ENCODE measurements at places on chromosomes 6 and 20. TPM values are rescaled to one million over a fixed set of nuclear protein-coding genes. Genes with fewer than 3 reads are reported as not detected.

The SAPCD1 gene
- polyA plus RNA-seq: 8.2 TPM

The RAB44 gene
- polyA plus RNA-seq: 0.17 TPM

The SLC17A5 gene
- 8.8 TPM for polyA plus RNA-seq

The SPATS1 gene
- polyA plus RNA-seq: 0.64 TPM

The POPDC3 gene
- 1.3 TPM for polyA plus RNA-seq

DNA sequence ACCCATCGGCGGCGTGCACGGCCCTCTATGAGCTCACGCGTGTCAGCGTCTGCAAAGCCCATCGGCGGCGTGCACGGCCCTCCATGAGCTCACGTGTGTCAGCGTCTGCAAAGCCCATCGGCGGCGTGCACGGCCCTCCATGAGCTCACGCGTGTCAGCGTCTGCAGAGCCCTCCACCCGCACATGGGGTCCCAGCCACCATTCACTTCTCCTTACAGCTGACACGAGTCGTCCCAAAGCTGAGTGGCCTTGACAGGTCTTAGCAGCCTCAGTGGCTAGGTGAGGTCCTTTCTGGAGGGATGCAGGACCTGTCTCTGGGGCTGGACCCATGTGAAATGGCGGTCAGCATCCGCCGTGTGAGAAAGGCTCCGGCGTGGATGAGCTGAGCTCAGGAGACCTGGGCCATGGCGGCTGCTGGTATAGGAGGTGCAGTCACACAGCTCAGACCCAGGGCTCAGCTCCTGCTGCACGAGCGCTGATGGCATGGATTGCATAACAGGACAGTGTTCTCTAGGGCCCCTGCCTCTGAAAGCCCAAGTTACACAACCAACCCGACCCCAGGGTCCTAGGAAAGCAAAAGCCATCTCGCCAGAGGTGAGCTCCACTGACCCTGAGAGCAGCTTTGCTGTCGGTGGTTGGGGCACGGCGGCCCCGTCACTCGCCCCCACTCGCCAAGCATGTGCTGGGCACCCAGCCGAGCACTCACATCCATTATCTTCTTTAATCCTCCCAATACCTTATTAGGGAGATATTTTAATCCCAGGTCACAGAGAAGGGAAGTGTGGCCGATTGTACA, 38.9 kb downstream of the DLL1 start:
- no peak for DNase-seq

GRCh38 chr6:100426241-100426640, 38.5 kb downstream of the SIM1 start:
- DNase-seq: no peak

- DNase-seq: no peak
Measured at GRCh38 chr20:10618611-10619245, 55.1 kb downstream of the JAG1 start.

DNA sequence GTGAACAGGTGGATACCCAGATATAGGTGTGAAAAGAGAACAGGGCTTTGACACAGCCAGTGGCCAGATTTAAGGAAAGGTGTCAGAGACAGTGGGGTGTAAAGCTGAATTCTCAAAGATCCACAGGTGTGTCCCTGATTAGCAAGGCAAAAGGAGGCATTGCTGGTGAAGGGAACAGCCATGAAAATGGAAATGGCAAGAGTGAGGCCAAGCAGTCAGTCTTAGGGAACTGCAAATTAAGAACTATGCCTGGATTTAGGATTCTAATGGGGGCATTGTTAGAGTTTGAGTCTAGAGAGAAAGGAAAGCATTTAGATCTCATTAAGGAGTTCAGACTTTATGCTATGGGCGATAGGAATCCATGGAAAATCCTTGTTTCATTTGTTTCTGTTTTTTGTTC, 789.2 kb downstream of the MAFB start:
- DNase-seq: no peak

GRCh38 chr6:111011360-111012142, 29.7 kb downstream of the RPF2 start:
- no peak for DNase-seq

DNA sequence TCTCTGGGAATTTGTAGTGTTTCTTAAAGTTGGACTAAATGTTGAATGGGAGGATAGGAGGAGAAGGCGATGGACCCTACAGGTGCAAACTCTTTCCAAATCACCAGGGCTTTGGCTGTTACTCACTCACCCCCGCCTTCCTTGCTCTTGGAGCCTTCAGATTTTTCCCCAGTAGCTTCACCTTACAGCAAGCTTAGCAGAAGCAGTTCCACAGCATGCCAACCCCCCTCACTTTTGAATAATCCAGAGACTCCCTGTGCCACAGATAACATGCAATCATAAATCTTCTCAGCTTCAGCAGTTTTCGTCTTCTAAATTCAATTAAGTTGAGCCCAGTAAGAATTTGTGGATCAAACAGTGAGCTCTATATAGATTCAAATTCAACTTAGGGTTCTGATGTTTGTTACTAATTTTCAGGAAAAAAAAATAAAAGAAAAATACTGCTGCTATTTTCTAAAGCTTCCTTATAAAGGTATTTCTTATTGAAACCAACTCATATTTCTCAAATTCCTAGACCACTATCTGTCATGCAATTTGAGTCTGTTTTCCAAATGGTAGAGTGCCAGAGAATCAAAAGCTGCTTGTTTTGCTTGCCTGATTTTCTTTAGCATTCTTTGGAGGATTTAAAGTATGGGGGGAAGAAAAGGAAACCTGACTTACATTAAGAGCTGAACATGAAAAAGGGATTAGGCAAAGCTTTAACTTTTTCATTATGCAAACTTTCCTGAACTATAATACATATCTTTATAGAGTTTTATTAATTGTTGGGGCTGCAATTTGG, 166.4 kb downstream of the EYA4 start:
- DNase-seq: no peak

DNA sequence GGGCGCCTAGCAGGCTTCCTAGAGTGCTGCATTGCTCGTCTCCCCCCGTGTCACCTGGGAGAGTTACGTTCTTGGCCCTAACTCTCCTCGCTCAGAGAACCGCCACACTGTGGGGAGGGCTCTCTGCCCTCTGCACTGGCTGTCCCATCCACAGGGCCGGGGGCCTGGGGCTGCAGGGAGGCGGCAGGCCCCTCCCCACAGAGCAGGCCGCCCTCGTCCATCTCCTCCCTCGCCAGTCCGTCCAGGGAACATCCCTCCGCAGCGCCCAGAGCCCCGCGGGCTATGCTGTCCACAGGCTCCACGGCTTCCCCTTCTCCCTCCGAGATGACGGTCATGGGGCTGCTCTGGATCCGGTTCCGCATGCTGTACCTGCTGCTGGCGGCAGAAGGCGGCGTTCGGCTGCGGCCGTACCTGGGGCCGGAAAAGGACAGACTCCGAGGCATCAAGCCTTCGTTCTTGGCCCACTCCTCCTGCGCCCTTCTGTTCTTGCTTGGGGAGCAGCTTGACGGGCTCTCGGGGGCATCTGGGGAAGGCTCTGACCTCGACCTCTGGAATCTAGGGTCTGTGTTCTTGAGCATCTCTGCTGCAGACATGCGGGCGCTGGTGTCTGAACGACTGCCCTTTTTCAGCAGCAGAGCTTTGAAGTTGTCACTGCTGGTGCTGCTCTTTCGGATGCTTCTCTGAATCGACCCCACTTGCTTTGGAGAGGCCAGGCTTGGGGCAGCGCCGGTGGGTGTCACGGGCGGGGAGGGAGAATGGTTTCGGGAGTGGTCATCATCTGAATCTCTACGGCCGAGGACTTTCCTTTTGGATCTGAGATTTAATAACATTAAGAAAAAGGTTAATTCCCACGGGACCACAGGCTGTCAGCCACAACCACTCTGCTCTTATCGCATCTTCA, 20.2 kb downstream of the HEBP2 start:
- no peak for DNase-seq

- DNase-seq: no peak
Measured at GRCh38 chr6:43221046-43221972, 8.0 kb downstream of the DNPH1 start.

DNA sequence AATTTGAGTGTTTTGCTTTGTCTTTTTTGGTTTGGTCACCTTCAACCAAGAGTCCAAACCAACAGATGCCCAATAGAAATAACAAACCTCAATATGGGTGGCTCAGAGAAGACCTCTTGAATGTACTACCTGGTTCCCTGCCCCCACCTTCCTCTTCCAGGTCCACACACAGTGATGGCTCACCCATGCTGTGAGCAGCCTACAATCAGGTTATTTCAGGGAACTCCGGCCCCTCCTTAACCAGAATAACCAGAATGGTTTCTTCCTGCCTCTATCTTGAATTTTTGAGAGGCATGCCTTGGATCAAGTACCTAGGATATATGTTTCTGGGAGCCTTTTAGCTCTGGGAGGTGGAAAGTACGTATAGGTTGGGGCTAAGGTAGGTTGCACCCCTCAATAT, 327.1 kb upstream of the PRDM1 start:
- DNase-seq: no peak

DNA sequence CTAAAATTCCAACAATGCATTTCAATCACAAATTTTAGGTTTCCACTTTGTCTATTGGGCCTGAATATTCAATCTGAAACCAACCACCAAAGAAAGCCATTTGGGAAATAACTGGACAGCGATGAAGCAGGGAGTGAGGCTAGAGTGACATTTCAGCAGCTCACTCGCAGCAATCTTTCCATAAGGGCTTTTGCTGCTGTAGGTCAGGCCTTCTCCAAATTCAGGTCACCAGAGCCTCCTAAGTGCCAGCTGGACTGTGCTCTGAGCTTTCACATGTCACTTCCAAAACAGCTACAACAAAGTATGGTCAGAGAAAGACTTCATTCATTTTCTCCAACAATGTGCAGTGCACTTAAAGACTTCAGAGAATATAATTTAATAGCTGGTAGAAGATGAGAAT, 194.8 kb downstream of the FRK start:
- no peak for DNase-seq

DNA sequence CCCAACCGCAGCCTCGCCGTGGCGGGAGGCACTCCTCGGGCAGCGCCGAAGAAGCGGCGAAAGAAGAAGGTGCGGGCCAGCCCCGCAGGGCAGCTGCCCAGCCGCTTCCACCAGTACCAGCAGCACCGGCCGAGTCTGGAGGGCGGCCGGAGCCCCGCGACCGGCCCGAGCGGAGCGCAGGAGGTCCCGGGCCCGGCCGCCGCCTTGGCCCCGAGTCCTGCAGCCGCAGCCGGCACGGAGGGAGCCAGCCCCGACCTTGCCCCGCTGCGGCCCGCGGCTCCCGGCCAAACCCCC, 525 bp downstream of the PNRC1 start:
- no peak for DNase-seq

- no peak for DNase-seq
Measured at GRCh38 chr6:7196019-7196402, 88.2 kb downstream of the RREB1 start.

- DNase-seq: no peak
Measured at GRCh38 chr6:132816660-132817059, 2.3 kb downstream of the RPS12 start.

DNA sequence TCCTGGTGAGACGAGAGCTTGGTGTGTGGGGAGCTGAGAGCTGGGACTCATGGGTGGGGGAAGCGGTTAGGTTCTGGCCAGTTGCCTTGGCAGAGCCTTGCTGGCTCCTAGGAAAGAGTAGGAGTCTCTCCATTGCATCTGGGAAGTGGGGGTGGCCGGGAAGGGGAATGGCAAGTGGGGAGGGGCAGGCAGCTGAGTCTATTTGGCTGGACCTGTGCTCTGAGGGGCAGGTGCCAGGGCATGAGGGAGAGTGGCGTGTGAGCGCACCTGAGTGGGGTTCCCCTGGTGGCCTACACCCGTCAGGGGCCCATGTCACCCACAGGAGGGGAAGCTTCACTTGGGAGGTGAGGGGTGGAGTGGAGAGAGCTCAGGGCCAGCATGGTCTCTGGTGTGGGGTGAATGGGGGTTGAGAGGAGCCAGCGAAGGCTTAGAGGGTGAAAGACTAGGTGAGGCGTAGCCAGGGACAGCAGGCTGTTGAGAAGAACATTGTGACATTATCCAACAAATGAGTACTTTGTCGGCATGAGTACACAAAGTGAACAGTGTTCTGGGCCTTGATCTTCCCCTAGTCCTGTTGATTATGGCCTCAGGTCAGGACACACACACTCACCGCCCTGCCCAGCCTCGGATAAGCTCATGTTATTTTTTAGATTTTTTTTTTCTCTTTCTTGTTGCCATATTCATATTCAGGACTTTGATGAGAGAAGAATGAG, 59.8 kb downstream of the FAM120B start:
- DNase-seq: no peak

DNA sequence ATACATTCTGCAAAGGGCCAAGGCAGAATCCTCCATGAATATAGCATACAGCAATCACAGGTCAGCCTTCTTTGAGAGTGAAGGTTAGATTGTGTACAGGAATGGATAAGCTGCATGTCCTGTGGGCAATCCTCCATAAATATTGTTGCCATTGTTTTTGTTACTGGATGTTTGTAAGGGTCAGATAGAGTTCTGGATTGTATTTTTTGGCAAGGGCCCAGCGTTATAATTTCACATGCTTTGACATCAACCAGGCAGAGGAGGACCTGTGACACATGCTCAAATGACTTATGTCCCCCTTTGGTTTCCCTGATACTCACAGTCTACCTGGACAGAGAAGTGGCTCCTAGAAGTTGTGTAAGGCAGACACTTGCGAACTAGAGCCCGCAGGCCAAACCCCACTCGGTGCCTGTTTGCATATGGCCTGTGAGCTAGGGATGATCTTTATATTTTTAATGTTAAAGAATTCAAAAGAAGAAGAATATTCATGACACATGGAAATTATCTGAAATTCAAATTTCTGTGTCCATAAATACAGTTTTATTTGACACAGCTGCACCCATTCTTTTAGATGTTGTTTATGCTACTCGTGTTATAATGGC, 5.4 kb downstream of the LY86 start:
- DNase-seq: no peak

DNA sequence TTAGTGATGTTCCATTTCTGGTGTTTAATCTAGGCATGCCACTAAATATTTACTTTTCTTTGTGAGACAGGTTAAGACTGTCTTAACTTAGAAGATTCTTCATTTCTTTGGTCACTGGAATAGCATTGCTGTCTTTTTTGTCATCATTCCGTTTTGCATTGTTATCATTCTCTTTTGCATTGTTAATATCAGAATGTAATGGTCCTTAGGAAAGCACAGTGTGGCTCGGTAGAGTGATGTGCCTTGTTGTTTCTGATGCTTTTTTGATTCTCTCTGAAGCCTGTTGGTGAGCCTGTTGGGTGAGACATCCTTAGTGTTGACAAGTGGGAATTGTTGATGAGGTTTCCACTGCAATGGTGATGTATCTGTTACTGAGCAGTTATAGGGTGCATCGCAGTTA, 23.2 kb downstream of the PLCB4 start:
- DNase-seq: no peak

GRCh38 chr6:31575335-31575901, at the start of gene TNF:
TNF (plus strand) TSS chr6:31575565; CDS start chr6:31575742, 177 bp downstream.
- no peak for DNase-seq

- DNase-seq: peak; percentile 50
Measured at GRCh38 chr20:38692436-38693411, 31.6 kb upstream of the SLC32A1 start.

GRCh38 chr6:3721810-3722621, 29.5 kb downstream of the PXDC1 start:
- DNase-seq: no peak

GRCh38 chr20:57633945-57634491, 13.8 kb upstream of the ZBP1 start:
- DNase-seq: no peak

All from right lung (tissue), 10 donors.